ENCODE measurements at places on chromosomes 3 and 15. TPM values are rescaled to one million over a fixed set of nuclear protein-coding genes. Genes with fewer than 3 reads are reported as not detected.

SH2D7 gene
- total RNA-seq = 0.36 TPM

FBXW12 gene
- 0.30 TPM for total RNA-seq

DNA sequence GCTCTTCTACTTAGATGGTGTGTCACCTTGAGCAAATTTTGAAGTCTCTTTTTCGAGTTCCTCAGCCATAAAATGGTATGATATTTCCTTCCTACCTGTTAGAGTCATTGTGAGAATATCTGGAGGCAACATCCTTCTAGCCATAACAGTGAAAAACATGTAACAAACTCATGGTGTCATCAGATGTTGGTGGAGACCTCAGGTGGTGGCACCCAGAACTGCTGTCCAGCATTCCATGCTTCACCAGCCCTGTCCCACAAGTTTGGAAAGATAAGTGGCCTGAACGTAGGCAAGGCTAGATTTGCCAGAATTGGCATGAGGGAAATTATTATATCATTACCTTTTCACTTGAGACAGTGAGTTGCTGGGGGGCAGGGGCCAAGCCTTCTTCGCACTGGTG, 30.4 kb downstream of the GASK1A start:
- no peaks in the 10 kb centered on the region for H3K4me1 ChIP-seq
- H3K4me3 ChIP-seq = no peak overlapping the region
- no peak for DNase-seq
- H3K36me3 ChIP-seq = no peaks in the 10 kb centered on the region

DNA sequence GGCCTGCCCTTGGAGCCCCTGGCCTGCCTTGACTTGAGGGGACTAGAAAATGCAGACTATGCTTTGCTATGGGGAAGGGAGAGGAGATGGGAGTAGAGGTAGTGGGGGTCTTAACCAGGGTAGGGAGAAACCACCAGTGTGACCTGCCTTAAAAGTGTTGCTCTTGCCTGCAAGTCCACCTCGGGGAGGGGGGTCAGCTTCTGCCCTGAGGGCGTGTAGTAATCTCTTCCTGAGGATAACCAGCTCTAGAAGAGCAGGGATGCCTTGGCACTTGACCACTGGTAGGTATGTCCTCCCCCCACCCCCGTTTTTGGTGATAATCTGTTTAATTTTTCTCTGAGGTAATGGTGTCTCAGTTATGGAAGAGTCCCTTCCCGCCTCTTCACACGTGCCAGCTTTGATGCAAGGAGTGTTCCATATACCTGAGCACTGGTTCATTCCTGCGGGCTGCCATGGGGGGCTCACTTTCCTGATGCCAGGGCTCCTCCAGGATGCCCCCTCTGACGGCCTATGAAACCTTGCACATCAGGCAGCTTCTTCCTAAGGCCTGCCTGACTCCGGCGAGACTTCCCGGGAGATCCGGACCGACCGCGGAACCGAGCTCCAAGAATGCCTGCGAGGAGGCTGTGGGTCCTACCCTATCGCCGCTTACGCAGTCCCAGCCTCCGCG, 780 bp upstream of the P4HTM start:
- H3K36me3 ChIP-seq = peaks cover 5% of the 10 kb centered on the region
- no peaks in the 10 kb centered on the region for H3K27me3 ChIP-seq
- H3K4me1 ChIP-seq = no peaks in the 10 kb centered on the region
- DNase-seq = no peak
- no peak overlapping the region for H3K27ac ChIP-seq

- peaks cover 3% of the 10 kb centered on the region for H3K4me1 ChIP-seq
- no peaks in the 10 kb centered on the region for H3K27me3 ChIP-seq
- no peak for DNase-seq
- H3K4me3 ChIP-seq = no peak overlapping the region
- no peaks in the 10 kb centered on the region for H3K36me3 ChIP-seq
Measured at GRCh38 chr3:37994639-37994972, 4.0 kb downstream of the VILL start.

- H3K4me3 ChIP-seq = no peak overlapping the region
- peaks cover 29% of the 10 kb centered on the region for H3K36me3 ChIP-seq
- no peaks in the 10 kb centered on the region for H3K4me1 ChIP-seq
- H3K27me3 ChIP-seq = no peaks in the 10 kb centered on the region
Measured at GRCh38 chr15:68195336-68196112, 9.6 kb downstream of the CALML4 start.

VIPR1 gene
- not detected for total RNA-seq

DNA sequence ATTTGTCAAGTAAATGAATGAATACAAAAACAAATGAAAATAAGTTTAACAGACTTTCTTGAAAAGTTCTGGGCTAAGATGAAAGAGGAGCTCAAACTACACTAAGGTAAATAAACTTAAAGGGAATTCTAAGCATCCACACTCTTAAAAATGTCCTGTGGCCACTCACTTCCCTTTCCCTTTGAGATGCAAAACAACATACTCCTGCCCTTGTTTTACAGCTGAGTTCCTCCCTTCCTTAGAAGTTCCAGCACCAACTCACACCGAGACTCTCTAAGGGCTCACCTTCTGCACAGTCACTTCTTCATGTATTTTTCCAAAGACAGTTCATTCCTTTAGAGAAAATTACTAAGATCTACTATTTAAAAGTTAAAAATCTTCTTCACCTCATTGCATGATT, 123.3 kb upstream of the CMC1 start:
- no peak overlapping the region for H3K27ac ChIP-seq
- no peaks in the 10 kb centered on the region for H3K4me1 ChIP-seq
- DNase-seq = no peak
- no peaks in the 10 kb centered on the region for H3K27me3 ChIP-seq
- no peak overlapping the region for H3K4me3 ChIP-seq
- H3K36me3 ChIP-seq = no peaks in the 10 kb centered on the region

- no peak for DNase-seq
- H3K4me3 ChIP-seq = no peak overlapping the region
- H3K27me3 ChIP-seq = no peaks in the 10 kb centered on the region
Measured at GRCh38 chr3:66552846-66553245, 52.0 kb upstream of the LRIG1 start.

DNA sequence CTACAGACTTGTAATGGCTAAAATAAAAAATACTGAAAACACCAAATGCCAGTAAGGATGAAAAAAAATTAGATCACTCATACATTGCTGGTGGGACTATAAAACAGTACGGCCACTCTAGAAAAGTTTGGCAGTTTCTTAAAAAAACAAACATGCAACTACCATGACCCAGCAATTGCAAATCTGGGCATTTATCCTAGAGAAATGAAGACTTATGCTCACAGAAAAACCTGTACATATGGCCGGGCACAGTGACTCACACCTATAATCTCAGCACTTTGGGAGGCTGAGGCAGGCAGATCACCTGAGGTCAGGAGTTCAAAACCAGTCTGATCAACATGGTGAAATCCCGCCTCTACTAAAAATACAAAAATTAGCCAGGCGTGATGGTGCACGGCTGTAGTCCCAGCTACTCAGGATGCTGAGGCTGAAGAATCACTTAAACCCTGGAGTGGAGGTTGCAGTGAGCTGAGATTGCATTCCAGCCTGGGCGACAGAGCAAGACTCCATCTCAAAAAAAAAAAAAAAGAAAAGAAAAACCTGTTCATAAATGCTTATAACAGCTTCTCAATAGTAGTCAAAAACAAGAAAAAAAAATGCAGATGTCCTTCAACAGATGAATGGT, 5.6 kb downstream of the TP53BP1 start:
- H3K27me3 ChIP-seq = no peaks in the 10 kb centered on the region
- no peak overlapping the region for H3K27ac ChIP-seq
- H3K4me3 ChIP-seq = no peak overlapping the region
- H3K4me1 ChIP-seq = no peaks in the 10 kb centered on the region

DNA sequence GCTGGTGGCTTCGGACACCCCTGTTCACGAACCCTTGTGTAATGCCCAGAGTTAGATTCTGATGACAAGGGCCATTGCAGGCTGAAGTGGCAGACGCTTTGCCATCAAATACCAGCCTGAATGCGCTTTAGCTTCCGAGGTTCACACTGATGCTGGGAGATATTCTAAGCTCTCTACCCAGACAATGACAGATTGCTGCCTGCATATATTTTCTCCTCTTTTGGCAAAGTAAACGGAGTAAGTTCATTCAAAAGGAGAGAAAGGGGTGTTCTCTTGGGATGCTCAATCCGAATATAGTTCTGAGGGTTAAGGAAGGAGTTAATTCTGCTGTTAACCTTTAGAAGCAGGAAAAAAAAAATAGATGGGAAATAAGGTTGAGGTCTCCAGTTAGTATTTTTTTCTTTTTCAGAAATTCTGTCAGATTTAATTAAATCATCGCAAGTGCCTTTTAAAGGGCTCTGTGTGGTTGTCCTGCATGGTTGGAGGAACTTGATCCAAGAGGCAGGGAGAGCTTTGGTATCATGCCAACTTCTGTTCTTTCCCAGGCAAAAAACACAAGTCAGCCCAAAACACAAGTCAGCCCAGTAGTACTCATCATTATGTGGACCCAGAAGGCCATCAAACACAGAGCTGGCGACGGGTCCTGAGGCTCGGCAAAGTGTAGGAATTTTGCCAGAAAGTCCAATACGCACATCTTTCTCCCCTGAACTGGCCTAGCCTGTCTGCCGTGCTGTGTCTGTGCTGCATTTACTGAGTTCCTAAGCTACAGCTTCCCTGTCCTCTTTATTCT, 70.9 kb upstream of the ST8SIA2 start:
- H3K27ac ChIP-seq = no peak overlapping the region
- no peak overlapping the region for H3K4me3 ChIP-seq
- H3K36me3 ChIP-seq = no peaks in the 10 kb centered on the region
- no peak for DNase-seq

DNA sequence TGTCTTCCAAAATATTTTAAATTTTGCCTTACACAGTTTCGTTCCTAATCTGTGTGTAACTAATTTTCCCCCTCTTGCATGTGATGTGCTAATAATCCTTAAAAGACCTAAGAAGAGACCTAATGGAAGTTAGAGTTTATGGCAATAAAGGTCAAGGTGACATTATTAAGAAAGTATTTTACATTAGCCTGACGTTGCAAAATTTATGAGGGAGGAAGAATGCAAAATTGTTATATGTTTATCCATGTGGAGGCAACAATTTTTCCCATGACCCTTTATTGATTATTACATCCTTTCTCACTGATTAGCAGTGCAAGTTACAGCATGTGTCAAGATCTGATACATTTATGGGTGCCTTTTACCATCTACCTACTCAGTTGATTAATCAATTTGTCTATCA, 373.8 kb upstream of the ROBO1 start:
- H3K36me3 ChIP-seq = no peaks in the 10 kb centered on the region
- no peak for DNase-seq

GRCh38 chr3:47083786-47084185, 80.1 kb downstream of the SETD2 start:
- no peak overlapping the region for H3K27ac ChIP-seq
- H3K27me3 ChIP-seq = no peaks in the 10 kb centered on the region
- no peak overlapping the region for H3K4me3 ChIP-seq

GRCh38 chr3:147195887-147196286, 210.5 kb downstream of the ZIC4 start:
- H3K36me3 ChIP-seq = no peaks in the 10 kb centered on the region
- H3K4me1 ChIP-seq = no peaks in the 10 kb centered on the region
- H3K4me3 ChIP-seq = no peak overlapping the region
- no peaks in the 10 kb centered on the region for H3K27me3 ChIP-seq

GRCh38 chr15:68719672-68720071, 101.0 kb downstream of the ANP32A start:
- no peak overlapping the region for H3K27ac ChIP-seq
- H3K27me3 ChIP-seq = 0 out of 2 replicates have a peak, but pooled peaks cover 3% of the 10 kb centered on the region

DNA sequence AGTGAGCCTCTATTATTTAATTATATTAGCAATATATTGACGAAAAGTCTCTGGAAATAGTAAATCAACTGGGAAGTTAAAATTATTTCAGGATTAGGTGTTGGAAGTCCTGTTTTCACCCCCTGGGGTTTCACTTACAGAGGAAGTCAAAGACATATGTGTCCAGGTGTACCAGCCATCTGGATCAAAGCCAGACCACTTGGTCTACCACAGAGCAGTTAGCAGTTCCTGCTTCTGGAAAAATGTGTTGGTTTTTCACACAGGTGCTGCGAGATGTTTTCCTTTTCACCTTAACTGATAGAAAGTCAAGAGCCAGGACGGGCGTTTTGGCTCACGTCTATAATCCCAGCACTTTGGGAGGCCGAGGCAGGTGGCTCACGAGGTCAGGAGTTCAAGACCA, 13.1 kb downstream of the MME start:
- H3K4me3 ChIP-seq = no peak overlapping the region
- H3K27me3 ChIP-seq = no peaks in the 10 kb centered on the region
- peak; percentile 76 for DNase-seq
- peaks cover 17% of the 10 kb centered on the region for H3K4me1 ChIP-seq
- H3K36me3 ChIP-seq = peaks cover 9% of the 10 kb centered on the region

CD80 gene
- 0.12 TPM for total RNA-seq

- H3K4me1 ChIP-seq = no peaks in the 10 kb centered on the region
- DNase-seq = no peak
- H3K27me3 ChIP-seq = no peaks in the 10 kb centered on the region
- H3K4me3 ChIP-seq = peak overlapping the region; percentile 39
- no peaks in the 10 kb centered on the region for H3K36me3 ChIP-seq
Measured at GRCh38 chr3:184524981-184525336, 36.6 kb upstream of the EPHB3 start.

- no peaks in the 10 kb centered on the region for H3K27me3 ChIP-seq
- H3K4me1 ChIP-seq = peaks cover 8% of the 10 kb centered on the region
- no peak overlapping the region for H3K4me3 ChIP-seq
- H3K36me3 ChIP-seq = peaks cover 4% of the 10 kb centered on the region
- H3K27ac ChIP-seq = no peak overlapping the region
Measured at GRCh38 chr3:179063945-179064560, 7.6 kb downstream of the ZMAT3 start.

GRCh38 chr3:132880986-132881385, 157.2 kb upstream of the TMEM108 start:
- no peak overlapping the region for H3K4me3 ChIP-seq
- no peaks in the 10 kb centered on the region for H3K36me3 ChIP-seq
- H3K27ac ChIP-seq = no peak overlapping the region
- H3K4me1 ChIP-seq = peaks cover 19% of the 10 kb centered on the region

DNA sequence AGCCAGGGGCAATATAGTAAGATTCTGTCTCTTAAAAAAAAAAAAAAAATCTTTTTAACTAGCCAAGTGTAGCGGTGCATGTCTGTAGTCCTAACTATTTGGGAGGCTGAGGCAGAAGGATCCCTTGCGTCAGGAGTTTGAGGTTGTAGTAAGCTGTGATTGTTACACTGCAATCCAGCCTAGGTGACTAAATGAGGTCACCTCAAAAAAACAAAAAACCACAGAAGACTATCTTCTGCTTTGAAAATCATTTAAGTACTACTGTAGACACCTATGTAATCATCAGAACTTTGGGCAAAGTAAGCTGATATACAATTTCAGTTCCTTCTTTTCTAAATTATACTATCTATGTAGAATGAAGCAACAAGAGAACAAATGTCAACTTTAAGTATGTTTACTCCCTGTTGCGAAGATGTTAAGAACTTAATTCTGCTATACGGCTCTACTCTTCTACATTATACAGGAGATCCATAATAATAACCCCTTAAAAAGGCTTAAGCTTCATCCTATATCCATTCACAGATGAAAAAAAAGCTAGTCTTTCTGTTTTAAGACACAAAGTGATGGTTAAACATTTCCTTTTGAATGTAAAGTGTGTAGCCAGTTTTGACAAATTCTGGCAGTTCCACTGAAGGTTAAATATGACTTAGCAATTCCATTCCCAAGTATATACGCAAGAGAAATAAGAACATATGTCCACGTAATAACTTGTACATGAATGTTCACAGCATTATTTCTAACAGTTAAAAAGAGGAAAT, 15.2 kb downstream of the DAZL start:
- no peaks in the 10 kb centered on the region for H3K27me3 ChIP-seq
- no peak for DNase-seq
- H3K4me3 ChIP-seq = no peak overlapping the region
- H3K4me1 ChIP-seq = no peaks in the 10 kb centered on the region
- no peaks in the 10 kb centered on the region for H3K36me3 ChIP-seq

- peaks cover 13% of the 10 kb centered on the region for H3K36me3 ChIP-seq
- no peak overlapping the region for H3K4me3 ChIP-seq
- no peak for DNase-seq
- H3K27me3 ChIP-seq = no peaks in the 10 kb centered on the region
- H3K4me1 ChIP-seq = peaks cover 23% of the 10 kb centered on the region
Measured at GRCh38 chr15:63263519-63263918, 13.9 kb upstream of the APH1B start.
